OCI-M1 (cell line): ENCODE measurements at places on chromosomes 16 and 17.

GRCh38 chr16:2468725-2469398, 2.2 kb upstream of the NTN3 start:
- peak; percentile 64 for DNase-seq

- peak; percentile 50 for DNase-seq
Measured at GRCh38 chr16:9092282-9092977, 986 bp downstream of the HAPSTR1 start.

DNA sequence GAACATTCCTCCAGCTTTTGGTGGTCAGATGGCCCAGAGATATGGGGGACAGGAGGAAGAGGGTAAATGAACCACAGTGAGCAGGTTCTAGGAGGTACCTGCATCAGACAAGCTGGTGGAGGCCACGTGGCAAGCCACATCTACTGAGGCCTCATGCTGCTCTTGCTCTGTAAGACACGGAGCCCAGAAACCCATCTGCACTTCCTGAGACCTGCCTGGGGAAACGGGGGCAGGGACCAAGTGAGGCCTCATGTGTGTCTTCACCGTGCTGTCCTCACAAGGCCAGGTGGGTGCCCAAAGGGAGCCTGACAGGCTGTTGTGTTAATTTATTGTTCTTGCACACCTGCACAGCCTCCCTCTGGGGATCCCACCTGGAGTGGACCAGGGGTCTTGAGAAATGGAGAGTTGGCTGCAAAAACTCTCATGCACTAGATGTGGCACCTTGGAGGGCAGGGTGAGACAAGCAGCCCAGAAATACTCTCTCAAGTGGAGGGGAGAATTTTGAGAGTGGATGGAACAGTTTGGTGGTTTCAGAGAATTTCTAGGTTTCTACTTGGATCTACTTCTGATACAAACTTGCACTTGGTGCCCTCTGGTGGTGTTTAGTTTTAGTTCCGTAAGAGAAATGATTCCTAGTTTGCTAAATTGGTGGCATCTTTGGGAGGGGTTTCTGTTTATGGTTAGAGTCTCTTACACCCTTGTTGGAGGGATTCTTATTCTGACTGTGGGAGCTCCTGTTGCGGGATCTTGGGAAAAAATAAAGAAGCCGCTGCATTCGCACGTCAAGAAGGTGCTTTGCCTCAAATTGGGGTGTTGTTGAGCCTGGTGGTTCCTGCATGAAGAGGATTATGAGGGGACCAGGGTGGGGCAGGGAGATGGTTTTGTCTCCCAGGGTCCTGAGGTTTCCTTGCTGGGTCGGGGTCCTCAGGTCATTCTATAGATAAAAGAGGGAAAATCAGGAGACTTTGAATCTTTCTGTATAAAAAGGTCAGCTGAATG, 47.5 kb downstream of the SLC6A2 start:
- DNase-seq: peak; percentile 55

- no peak for DNase-seq
Measured at GRCh38 chr17:41739661-41740352, 5.4 kb upstream of the HAP1 start.

DNA sequence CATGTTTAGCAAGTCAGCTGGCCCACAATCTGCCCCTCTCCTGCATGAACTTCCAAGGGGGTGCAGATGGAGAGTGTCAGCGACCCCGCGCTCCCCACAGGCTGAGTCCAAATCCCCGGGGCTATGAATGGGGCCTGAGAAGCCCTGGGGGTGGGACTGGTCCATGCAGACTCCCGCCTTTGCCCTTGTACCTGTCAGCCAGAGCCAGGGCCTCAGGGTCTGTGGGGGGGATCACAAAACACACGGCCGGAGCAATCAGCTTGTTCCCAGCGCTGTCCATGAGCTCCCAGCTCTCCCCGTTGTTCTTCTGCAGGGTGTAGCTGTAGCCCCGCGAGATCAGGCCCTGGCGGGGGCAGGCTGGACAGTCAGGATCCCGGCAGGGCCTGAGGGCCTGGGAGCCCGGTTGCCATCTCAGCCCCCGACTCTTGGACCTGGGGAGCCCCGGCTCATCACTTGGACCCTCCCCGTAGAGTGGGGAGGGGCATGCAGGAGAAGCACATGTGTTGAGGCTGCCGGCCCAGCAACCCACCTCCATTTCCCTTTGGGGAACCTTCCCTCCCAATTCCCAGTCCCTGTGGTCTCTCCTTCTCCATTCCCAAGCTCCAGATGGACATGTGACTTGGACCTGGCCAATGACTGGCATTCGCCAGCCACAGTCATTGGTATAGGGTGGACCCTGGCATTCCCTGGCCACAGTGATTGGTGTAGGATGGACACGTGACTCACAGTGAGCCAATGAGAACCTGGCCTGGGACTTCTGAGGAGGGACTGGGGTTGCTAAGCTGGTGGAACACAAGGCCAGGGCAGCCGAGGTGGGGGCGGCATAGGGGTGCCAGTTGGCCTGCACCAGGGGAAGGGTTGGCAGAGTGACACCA, 42.4 kb downstream of the PPL start:
- DNase-seq: no peak

DNA sequence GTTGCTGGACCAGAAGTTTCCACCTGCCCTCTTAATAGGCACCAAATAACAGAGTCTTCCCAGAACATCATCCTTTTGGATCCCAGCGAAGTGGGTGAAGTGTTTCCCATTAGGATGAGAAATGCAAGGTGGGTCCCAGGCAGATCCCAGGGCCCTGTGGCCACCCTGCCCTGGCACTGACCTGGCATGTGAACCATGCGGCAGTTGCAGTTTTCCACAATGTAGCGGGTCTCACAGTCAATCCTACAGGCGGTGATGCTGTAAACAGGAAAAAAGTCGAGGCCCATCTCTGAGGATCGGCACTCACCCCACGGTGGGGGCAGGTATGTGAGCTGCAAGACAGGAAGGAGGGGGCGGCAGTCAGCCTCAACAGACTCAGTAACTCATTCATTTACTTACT, 36.4 kb downstream of the SPACA3 start:
- DNase-seq: no peak

GRCh38 chr16:2044541-2044940, 3.1 kb downstream of the NTHL1 start:
- no peak for DNase-seq

DNA sequence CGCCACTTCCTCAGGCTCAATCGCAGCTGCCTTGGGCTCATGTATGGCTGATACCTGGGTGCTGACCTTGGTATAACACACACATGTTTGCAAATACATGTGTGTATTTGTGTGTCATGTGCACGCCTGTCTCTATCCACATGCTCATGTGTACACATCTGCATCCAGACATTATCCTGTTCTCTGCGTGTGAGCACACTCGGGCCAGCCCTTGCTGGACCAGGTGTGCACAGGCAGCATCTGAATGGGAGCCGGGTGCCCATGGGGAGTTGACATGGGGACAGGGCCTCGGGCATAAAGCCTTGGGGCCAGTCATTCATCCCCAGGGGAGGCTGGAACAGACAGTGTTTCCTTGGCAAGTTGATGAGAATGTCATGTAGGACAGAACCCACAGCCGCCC, 29.1 kb upstream of the CRHR1 start:
- no peak for DNase-seq

DNA sequence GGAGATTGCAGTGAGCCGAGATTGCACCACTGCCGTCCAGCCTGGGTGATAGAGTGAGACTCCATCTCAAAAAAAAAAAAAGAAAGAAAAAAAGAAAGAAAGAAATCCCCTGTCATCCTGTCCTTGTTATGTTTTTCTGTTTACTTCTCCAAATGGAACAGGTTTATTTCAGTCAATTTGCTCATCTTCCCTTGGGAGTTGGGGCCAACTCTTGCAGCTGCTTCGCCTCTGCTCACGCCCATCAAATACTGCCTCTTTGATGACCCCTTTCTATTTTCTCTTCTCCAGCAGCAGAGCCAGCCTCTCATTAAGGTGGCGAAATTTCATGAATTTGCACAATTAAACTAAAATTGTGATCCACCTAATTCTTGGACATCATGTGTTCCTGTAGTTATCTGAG, 173.4 kb downstream of the ZNF18 start:
- DNase-seq: no peak

DNA sequence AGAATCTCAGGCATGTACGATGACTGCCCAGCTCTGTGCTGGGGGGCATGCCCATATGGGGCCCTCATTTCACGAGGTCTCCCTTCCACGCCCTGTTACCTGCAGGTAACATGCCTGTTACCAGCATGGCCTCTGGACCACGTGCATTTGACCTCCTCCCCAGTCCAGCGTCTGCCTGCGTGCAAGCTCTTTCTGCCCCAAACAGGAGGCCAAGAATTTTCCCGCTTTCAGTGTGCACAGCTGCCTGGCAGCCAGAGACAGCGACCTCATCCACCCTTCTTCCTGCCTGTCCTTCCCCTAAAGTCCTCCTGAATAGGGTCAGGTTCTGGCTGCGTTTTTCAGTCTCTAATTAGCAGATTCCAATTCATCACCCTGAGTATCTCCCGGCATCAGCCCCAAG, 306.5 kb upstream of the ZFHX3 start:
- no peak for DNase-seq

GRCh38 chr16:88593061-88593460, 22.9 kb downstream of the ZC3H18 start:
- DNase-seq: no peak

GRCh38 chr17:32596628-32597027, 109.8 kb downstream of the CDK5R1 start:
- DNase-seq: no peak

DNA sequence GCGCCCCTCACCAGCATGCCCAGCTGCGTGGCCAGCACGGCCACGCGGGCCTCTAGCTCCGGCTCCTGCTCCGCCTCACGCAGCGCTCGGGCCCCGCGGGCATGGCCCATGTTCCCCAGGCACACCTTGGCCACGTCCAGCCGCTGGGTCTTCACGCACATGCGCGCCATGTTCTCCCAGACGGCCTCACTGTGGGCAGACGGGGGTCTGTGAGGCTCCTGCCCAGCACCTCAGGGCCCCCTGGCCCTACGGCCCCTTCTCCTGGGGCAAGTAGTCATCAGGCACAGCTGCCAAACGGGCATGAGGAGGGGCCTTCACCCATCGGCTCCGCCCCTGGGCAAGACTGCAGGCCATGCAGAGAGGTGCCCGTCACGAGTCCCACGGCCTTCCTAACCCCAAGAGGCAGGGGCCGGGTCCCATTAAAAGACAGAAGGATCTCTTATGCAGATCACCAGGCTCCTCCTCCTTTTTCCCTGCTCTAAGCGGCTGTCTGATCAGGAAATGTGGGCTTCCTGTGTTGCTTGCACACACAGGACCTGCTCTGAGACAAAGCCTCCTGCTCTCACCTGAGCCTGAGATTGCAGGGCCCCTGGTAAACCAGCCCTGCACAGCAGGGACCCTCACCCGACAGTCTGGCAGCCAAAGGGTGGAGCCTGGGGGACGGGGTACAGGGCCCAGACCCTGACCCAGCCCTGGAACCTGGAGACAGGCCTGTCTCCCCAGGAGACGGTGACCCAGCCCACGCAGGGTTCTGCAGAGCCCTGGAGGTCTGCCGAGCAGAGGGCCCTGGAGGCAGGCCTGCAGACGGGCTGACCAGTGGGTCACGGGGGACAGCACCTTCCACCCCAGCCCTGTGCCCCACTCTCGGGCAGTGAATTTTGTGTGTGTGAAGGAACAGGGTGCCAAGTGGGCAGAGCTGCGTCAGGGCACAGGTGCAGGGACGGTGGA, 6.6 kb upstream of the TMEM204 start:
- no peak for DNase-seq

GRCh38 chr17:80819422-80820164, 172.0 kb upstream of the CHMP6 start:
- no peak for DNase-seq

DNA sequence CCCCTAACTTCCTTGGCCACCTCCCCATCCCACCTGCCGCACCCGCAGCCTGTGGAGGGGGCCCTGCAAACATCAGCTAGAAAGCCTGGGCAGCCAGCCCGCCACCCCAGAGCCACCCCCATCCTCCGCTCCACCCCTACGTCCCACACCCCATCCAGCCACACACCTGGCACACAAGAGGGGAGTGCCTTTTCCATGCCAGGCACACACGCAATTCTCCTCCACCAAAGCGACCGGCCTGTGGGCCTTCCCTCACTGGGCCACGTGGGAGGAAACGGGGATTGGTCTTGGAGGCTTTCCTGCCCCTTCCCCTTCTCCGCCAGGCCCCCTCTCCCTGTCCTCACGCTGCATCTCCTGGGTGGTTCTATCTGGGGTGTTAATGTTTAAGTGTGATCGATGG, 48.7 kb upstream of the TNRC6C start:
- no peak for DNase-seq

- DNase-seq: no peak
Measured at GRCh38 chr17:83152227-83152744, 72.9 kb downstream of the METRNL start.

DNA sequence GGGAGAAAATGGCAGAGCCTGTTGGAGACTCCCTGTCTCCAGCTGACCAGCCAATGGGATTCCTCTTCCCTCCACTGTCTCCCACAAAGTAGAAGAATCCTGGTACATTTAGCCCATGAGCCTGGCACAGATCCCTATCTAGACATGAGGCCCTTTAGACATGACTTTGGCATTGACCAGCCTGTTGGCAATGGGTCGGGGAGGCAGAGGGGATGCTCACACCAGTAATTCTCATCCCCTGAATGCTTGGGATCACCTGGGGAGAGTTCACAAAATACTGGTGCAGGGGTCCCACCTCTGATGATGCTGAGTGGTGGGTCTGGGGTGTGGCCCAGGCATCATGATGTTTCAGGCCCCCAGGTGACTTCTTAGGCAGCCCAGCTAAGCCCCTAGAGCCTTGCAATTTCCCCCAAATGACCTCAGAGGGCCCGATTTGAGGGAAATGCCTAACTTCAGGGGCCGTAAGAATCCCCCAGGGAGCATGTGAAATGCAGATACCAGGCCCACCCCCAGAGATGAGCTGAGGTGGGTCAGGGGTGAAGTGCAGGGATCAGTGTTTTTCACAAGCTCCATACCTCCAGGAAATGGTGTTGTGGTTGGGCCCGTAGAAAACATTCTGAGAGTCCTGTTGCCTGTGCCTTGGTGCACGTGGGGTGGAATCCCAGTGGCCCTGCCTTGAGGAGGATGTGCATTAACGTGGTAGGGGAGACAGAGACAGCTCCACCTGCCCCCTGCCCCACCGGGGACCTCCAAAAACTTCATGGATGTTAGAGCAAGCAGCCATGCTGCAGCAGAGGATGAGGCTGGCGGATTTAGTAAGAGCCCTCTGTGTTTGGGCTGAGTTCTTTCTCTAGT, 42.1 kb downstream of the SNX20 start:
- no peak for DNase-seq

GRCh38 chr16:11349599-11350276, 4.5 kb downstream of the RMI2 start:
- no peak for DNase-seq

DNA sequence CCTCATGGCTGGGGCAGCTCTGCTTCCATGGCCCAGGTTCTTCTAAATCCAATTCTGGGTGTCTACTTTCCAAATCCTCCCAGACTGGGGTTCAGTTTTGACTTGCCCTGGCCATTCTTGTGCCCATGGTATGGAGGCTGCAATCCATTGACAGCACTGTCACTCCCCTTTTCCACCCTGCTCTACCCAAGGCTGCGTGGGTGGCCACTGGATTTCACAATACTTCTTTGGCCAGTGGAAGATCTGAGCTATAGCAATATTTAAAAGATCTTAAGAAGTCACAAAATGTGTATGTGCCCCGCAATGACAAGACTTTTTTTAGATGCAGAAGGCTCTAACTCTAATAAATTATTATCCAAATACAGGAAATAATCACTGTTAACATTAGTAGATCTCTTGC, 329.4 kb upstream of the CCL2 start:
- peak; percentile 25 for DNase-seq
